ENCODE measurements at places on chromosomes 7 and 10.

- no peak for DNase-seq
Observed at GRCh38 chr10:84258034-84258695, 13.3 kb downstream of the RGR start.

GRCh38 chr7:27163288-27164044 is 1.9 kb downstream of the HOXA9 start:
- no peak for DNase-seq

DNA sequence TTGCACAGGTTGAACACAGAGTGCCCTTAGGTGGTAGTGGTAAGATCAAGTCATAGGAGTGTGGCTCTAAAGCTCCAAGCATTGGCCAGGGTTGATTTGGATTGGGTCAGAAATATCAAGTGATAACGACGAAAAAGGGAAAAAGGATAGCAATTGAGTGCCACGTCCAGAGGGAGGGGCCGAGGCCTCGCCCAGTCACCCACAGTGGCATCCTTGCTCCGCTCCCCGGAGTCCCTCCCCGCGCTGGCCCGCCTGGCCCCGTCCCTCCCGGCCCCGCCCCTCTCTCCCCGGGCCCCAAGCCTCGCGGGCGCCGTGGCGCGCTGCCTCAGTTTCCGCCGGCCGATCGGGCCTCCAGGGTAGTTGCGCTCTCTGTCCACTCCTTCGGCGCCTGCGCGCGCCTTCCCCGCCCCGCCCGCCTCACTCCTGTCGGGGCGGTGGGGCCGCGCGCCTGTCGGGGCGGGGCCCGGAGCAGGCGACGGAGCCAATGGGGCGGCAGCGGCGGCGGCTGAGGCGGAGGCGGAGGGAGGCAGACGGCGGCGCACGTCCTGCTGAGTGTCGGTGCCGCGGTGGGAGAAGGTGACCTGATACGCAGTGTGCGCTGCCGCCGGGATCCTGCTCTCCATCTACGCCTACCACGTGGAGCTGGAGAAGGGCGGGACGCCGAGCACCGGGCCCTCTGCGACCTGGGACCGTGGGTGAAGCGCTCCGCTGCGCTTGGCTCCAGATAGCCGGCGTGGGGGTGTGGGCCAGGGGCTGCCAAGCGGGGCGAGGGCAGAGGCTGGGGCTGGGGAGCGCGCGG is 209.1 kb upstream of the ZNF722 start:
- no peak for DNase-seq

- DNase-seq, result no peak
Observed at GRCh38 chr10:27884185-27884641, 114.7 kb downstream of the ODAD2 start.
